A549 treated with Hydrocortisone at 1 μM for 4 hours (cell line): ENCODE measurements at places on chromosomes 6 and 20. TPM values are rescaled to one million over a fixed set of nuclear protein-coding genes. Genes with fewer than 3 reads are reported as not detected.

NRN1 gene
- total RNA-seq, result 0.38 to 1.0 TPM (median 0.60 TPM) in 5 replicates

BPI gene
- total RNA-seq, result not detected in 5 replicates

ATP6V1G2 gene
- 0.46 to 0.93 TPM (median 0.67 TPM) in 5 replicates for total RNA-seq

ELOVL4 gene
- 1.4 to 2.1 TPM (median 1.5 TPM) in 5 replicates for total RNA-seq

C4B gene
- 0.35 to 0.93 TPM (median 0.67 TPM) in 5 replicates for total RNA-seq

SPO11 gene
- total RNA-seq, result not detected in 5 replicates

SNX9 gene
- 20.4 to 26.8 TPM (median 24.3 TPM) in 5 replicates for total RNA-seq

RNF8 gene
- total RNA-seq, result 21.5 to 28.8 TPM (median 25.7 TPM) in 5 replicates

NOTCH4 gene
- 0.57 to 0.80 TPM (median 0.75 TPM) in 5 replicates for total RNA-seq
